Stimulated activated CD8-positive, alpha-beta memory T cell treated with anti-CD3 and anti-CD28 coated beads, Interleukin-7, amount 100 ng/mL, for 24 hours (primary cell): ENCODE measurements at places on chromosomes 12 and 14.

DNA sequence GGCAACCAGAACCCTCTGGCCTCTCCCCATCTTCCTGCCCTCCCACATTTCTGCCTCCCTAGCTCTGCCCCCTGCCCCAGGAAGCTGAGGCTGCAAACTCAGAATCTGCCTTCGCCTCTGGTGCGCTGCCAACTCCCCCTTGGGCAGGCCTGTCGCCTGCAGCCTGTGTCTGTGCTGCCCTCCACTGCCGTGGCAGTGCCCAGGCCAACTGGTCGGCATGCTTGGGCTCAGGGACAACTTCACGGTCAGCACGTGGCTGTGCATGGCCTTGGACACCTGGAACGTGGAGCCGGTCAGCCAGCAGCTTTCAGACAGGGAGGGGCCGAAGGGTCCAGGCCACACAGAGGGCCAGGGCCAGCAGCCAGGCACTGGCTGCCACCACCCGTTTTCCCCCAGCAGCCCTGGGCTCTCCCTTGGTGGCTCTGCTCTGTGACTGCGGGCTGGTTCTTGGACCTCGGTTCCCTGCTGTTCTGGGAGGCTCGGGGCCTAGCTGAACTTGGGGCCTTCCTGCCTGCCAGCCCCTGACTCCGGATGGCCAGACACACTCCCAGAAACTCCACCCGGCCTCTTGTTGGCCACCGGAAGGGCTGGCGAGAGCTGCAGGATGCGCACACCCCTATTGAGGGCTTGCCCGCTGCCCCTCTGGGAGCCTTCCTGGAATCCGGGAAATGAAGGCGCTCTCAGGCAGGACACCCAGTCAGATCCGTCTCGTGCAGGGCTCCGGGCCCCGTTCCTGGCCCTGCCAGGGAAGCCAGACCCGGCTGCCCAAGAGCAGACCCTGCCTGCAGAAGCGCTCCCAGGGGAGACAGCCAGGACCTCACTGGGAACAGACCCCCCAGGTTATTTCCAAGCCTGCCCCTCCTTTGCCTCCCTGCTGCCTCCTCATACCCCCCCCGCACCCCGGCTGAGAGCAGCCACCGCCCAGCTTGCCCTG is 34.2 kb upstream of the PPP1R13B start:
- no peak for DNase-seq

DNA sequence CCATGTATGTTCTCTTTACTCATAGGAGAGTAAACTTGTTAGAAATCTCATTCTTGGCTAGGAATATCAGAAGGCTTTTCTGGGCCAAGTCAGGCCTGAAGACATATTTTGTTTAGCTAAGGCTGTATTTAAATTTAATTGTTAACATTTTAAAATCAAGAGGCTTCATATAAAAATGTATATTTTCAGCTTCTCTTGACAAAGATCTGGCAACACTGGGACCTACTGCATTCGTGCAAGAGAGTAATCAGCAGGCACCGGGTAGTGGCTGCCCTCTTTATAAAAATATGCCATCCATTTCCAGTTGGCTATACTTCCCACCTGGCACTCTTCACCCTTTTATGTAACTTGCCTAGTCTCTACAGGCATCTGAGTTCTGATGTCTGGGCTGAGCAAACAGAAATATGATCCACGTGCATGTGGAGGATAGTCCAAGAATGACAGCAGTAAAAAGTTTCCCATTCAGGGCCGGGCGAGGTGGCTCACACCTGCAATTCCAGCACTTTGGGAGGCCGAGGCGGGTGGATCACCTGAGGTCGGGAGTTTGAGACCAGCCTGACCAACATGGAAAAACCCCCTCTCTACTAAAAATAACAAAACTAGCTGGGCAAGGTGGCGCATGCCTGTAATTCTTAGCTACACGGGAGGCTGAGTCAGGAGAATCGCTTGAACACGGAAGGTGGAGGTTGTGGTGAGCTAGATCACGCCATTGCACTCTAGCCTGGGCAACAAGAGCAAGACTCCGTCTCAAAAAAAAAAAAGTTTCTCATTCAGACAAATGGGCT is 2.0 kb upstream of the SOS2 start:
- no peak for DNase-seq

- DNase-seq = no peak
These were observed 241.4 kb downstream of the PHLDA1 start for GRCh38 chr12:75790219-75790618.

GRCh38 chr14:92122761-92123160 is 992 bp downstream of the CPSF2 start:
- no peak for DNase-seq

GRCh38 chr12:106926657-106927056 is 29.1 kb upstream of the TMEM263 start:
- DNase-seq = no peak

DNA sequence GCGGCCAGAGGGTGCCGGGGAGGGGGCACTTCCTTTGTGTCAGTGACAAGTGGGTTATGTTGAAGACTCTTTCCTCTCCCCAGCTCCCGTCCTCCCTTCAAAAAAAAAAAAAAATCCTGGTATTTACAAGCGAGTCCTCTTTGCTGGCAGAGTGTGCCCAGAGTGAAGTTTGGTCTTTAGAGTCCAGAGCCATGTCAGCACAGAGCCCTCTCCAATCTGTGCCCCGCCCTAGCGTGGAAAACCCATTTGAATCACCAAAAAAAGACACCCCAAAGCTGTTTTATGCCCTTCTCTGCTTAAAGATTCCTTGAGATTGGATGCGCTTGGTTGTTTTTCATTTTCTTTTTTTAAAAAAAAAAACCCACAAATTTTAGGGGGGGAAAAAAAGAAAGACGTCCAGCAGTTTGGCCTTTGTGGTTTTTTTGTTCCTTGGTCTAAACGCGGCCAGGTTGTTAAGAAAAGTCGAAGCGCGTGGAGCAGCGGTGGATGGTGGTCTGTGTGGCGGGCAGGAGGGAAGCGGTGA is 3.3 kb downstream of the NKX2-1 start:
- no peak for DNase-seq

DNA sequence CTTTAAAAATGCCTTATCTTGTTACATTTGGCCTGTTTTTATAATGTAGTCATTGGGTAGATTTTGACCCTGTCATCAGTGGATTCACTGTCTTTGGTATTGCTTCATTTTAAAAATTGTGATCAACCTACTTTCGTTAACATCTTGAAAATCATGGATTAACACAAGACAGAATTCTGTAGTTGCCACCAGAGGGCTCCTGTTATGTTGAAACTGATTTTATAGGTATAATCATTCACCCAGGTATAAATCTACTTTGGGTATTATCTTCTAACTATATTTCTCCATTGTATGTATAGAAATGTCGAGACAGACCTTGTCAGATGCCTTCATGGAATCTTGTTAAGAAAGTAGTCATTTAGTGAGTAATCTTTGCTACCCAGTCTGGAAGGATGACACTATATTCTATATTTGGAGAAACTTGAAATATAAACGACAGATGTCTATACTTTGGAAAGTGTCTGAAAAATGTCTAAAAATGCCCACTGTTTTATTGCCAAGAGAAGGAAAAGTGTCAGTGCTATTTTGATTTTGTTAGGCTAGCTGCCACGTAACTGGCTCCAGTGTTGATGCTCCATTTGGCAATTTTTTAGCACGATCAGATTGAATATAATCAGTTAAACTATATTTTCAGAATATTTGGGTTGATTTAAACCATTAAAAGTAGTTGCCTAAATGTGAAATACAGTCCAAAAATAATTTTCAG is 129.4 kb downstream of the PELI2 start:
- DNase-seq = no peak

DNA sequence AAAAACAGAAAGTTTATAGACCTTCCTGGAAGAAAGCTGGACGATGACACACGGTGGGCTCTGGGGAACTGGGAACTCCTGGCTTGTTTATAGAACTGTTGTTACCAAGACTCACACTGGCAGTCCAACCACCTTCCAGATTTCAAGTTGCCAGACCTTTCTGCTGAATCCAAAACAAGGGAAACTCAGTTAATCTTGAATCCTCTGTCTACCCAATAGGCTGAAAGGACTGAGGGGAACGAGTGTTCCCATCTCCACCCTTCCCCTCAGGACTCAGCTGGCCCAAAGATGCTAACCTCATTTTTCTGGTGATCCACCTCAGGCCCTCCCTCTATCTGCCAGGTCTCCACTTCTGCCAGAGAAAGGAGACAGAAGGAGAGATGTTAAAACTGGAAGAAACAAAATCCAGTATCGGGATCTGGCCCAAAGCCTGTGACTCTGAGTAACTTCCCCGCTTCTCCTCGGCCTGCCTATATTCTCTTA is 231.4 kb downstream of the ANO2 start:
- no peak for DNase-seq

GRCh38 chr14:30607156-30607780 is 14.9 kb upstream of the SCFD1 start:
- DNase-seq = no peak

- no peak for DNase-seq
These were observed 22.9 kb downstream of the HSP90AA1 start for GRCh38 chr14:102063808-102064429.

DNA sequence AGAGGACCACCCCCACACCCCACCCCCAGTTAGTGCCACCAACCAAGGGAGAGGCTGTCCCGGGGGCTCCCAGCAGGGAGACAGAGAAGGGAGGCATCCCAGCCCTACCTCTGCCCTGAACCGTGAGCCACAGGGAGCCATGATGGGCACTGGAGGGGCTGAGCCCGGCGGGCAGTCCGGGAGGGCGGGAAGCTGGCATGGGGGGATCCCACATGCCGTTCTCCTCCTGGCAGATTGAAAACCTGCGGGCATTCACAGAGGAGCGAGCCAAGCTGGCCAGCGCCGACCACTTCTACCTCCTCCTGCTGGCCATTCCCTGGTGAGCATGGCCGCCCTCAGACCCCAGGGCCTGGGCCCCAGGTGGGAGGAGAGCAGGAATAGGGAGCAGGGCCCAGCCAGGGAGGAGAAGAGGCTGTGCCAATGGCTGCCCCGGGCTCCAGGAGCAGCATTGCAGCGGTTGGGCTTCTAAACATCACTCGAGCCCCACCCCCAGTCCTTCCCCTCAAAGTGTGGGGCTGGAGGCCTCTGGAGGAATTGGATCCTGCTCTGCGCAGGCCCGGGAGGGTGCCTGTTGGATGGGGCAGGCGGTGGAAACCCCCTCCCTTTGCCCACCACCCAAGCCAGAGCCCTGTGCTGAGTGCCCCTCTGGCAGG is 14.5 kb upstream of the ADSS1 start:
- no peak for DNase-seq

DNA sequence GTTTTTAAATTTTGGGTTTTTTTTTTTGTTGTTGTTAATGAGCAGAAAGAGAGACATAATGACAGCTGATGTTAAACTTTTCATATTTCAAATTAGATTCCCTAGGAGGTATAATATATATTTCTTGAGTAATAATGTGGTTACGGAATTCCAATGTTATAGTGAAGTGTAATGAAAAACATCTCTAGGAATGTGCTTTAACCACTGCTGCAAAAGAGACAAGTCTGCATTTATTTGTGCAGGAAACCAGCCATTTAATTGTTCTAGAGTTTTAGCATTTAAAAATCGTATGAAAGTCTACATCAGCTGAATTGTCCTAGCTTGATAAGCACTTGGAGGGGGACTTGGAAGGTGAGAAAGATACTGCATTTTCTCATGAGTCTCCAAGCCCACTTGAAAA is 14.3 kb downstream of the SERPINA10 start:
- no peak for DNase-seq
